Mesendoderm (in vitro differentiated cells): ENCODE measurements at places on chromosomes 2 and 18.

- DNase-seq = no peak
Observed at GRCh38 chr2:434625-435024, 146.7 kb upstream of the ALKAL2 start.

- no peak for DNase-seq
Observed at GRCh38 chr2:183383854-183384253, 259.6 kb downstream of the NUP35 start.

DNA sequence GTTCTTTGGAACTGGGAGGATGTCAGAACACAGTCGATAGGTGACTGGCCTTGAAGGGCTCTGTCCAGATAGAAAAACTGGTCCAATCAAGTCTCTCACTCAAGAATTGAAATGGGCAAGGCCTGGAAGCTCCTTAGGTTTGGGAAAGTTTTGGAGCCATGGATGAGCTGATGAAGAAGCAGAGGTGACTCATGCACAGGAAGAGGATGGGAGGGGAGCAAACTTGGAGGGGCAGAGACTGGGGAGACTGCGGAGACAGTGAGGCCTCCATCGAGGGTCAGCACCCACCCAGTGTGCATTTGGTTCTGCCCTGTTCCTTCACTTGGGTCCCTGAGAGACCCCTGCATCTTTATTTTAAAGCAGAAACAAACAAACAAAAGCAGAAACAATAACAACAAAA is 41.1 kb downstream of the SOWAHC start:
- no peak for DNase-seq

DNA sequence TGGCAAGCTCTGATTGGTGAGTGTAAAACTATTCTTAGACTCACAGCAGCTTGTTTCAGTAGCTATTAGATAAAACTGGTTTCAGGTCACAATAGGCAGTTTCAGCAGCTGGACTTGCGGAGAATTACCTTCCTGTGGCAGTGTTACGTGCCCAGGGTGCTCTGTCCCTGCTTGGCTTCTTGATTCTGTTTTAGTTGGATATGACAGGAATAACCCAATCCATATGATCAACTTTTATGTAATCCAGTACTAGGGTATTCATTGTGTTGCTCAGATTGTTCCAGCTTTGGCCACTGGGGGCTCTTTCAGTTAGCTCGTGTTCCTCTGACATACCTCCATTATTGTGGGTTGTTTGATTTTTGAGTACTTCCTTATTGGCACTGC is 43.1 kb downstream of the INPP4A start:
- peak; percentile 57 for DNase-seq

- no peak for DNase-seq
Observed at GRCh38 chr2:150811259-150811855, 323.9 kb upstream of the RND3 start.

GRCh38 chr18:2822213-2822921 is 24.4 kb upstream of the EMILIN2 start:
- DNase-seq = no peak

DNA sequence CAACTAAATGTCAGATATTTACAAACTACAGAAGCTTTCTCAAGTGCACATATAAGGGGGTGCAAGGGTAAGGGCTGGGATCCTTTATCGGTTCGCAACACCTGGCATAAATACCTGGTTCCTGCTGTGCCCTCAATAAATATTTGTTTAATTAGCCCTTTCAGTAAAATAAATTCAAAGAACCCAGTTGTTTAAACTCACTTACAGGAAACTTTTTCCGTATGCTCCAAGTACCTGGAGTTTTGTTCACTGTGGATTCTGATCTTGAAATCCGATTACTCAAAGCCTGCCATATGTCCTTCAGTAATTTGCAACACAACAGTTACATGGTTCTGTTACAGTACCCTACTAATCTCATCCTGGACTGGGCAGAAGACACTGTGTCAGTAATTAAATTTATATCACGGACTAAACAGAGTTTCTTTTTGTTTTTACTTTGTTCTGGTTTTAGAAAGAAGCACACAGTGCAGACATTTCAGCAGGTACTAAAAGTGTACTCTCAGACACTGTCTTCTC is 36.9 kb downstream of the TBC1D8 start:
- no peak for DNase-seq

DNA sequence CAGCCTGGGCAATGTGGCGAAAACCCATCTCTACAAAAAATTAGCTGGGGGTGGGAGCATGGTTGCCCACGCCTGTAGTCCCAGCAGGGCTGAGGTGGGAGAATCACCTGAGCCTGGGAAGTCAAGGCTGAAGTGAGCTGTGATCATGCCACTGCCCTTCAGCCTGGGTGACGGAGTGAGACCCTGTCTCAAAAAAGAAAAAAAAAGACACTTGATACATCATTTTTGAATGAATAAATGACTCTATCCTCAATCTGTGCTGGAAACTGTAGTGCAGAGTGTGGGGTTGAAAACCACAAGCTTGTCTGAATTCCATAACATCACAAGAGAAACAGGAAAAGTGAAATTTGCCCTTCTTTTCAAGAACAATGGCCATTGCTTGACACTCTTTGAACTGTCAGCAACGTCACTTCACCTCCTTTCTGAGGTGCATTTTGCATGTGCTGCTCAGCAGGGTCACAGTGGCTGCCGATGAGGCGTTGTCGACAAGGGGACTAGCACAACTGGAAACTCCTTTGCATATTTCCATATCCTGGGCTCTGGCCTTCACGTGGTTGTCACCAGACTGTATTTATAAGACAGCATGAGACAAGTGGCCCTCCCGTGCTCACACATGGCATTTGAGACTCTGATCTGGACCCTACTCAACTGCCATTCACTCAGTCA is 54.2 kb downstream of the DDX1 start:
- no peak for DNase-seq

DNA sequence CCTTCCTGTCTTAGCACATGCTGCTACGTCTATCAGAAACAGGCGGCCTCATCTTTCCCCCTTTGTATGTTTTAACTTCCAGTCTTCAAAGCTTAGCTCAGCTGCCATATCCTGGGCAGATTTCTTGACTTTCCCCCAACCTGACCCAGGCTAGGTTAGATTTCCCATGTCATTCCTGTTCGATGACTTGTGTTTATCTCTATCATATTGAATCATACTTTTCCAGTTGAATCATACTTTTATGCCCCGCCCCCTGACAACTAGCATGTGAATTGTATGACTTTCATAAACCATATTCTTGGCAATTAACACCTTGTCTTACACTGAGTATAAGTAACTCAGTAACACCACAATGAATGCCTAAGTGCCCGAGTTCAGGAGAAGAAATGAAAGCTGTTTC is 128.3 kb downstream of the CYRIA start:
- no peak for DNase-seq

DNA sequence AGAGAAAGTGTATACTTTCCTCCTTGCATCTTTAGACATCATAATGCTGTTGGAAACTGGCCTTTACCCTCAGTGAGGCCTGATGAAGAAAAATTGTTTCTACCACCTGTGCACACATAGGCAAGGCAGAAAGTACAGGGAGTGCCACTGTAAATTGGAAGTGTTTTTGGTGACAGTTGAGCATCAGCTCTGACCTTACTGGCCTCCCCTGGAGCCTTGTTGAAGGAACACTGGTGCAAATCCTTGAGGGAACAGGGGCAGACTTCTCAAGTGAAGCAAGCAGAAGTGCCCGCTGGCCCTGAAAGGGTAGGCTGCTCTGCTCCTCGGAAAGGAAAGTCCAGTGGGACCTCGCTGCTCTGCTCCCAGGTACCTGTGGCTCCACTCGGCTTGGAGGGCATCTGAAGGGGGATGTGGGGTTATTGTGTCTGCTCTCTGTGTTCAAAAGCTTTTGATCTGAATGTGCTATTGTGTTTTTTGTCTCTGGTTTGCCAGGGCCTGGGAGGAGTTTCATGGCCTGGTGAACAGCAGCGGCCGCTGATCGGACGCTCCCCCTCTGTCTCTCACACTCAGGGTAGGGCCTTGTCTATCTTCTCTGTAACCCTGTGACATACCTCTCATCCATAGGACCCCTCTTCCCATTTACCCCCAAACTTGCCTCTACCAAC is 23.4 kb downstream of the EIF4E2 start:
- no peak for DNase-seq

- peak; percentile 71 for DNase-seq
Observed at GRCh38 chr18:46174342-46175041, 70.3 kb downstream of the HAUS1 start.

- no peak for DNase-seq
Observed at GRCh38 chr2:239166201-239166834, 234.5 kb downstream of the HDAC4 start.

- no peak for DNase-seq
Observed at GRCh38 chr2:60351321-60351720, 202.1 kb downstream of the BCL11A start.

- DNase-seq = no peak
Observed at GRCh38 chr18:3715231-3716080, 265.5 kb downstream of the TGIF1 start.

DNA sequence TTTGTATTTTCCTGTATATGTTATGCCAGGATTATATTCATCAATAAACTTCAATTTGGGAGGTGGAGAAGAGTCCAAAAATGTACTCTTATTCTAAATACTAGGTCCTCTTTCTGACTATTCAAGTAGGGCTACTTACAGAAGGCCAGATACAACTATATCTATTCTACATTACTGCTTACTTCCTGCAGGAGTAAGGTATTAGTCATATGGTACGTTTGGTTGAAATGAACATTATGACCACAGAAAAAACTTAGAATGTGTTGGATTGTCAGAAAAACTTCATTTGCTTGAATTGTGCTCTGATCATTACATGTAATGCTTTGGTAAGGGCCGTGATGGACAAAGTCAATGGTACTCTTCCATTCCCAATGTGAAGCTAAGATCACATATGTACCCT is 35.0 kb downstream of the STAT4 start:
- DNase-seq = no peak

GRCh38 chr2:218860950-218861381 is 1.4 kb downstream of the WNT6 start:
- peak; percentile 94 for DNase-seq

- no peak for DNase-seq
Observed at GRCh38 chr2:66273933-66274490, 160.9 kb upstream of the MEIS1 start.

DNA sequence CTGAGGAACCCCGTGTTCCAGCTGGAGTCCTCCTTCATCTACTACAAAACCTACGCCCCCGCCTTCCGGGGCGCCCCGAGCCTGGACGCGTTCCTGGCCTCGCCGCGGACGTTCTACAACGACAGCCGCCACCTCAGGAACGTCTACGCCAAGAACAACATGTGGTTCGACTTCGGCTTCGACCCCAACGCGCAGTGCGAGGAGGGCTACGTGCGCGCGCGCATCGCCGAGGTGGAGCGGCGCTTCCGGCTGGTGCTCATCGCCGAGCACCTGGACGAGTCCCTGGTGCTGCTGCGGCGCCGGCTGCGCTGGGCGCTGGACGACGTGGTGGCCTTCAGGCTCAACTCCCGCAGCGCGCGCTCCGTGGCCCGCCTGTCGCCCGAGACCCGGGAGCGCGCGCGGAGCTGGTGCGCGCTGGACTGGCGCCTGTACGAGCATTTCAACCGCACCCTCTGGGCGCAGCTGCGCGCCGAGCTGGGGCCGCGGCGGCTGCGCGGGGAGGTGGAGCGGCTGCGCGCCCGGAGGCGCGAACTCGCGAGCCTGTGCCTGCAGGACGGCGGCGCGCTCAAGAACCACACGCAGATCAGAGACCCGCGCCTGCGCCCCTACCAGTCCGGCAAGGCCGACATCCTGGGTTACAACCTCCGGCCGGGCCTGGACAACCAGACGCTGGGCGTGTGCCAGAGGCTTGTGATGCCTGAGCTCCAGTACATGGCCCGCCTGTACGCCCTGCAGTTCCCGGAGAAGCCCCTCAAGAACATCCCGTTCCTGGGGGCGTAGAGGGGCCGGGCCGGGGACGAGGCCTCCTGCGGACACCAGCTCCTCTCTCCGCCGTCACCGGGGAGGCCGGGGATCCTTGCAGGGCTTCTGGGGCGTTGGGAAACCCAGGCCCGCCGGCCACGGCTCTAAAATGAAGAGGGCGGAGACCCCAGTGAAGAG is 5.3 kb upstream of the NEU4 start:
- DNase-seq = no peak

DNA sequence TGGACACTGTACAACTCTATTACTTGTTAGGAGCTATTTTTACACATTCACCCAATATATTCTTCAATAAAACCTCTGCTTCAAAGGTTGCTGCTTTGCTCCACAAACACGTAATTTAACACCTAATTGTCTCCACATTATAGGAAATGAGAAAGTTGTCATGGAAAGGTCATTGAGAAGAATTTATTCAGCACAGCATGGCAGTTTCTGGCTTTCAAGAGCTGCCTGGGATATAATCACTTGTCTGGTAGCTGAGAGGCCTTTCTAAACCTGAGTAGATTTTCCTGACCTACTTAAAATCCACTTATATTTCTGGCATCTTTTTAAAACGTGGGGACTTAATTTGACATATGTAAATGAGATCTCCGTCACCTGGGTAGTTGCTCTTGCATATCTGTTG is 216.1 kb downstream of the ZNF804A start:
- DNase-seq = peak; percentile 33

DNA sequence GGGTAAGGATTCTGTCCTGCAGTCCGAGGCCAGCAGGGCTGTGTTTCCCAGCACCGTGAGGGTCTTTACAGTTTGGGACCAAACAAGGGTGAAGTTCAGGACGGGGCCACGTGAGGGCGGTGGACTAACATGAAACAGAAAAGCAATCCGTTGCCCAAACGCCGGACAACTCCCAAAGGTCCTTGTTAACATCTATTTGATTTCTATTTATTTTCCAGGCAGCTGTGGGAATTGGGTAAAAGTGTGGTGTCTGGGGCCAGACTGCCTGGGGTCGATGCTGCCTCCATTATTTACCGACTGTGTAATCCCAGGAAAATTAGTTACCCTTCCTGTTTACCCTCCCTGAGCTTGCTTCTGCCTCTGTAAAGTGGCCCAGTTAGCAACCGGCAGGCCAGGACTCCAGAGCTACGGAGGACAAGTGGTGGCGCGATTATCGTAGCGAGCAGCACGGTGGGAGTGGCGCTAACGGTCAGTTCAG is 66.3 kb upstream of the TCF7L1 start:
- DNase-seq = peak; percentile 92

GRCh38 chr2:220075835-220076234 is 448.4 kb downstream of the SLC4A3 start:
- DNase-seq = no peak

GRCh38 chr2:113234721-113235346 is 43.9 kb downstream of the PAX8 start:
- DNase-seq = no peak

DNA sequence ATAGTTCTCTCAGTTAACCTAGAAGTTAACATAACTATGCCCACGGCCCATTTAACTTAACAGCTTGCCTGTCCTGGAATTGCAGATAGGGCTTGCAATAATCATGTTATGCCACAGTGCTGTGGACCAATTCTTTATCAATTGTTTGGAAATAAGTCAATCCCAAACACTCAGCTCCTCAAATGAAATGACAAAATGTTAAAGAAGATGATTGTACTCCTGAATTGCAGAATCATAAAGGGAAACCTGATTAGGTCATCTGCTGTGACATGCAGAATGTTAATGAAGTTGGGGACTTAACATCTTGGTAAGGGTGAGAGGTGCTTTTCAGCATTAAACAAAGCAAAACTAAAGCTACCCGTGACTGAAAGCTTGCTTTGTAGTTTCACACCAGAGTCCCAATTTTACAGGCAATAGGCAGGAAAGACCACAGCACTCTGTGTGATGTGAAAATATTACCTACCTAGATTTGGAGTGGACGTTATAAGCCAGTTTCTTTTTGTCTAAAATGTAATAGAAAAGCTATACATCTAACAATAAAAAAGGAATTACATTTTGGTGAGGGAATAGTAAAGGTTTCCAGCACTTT is 364.0 kb downstream of the GPD2 start:
- DNase-seq = peak; percentile 83
